Urothelium cell line (cell line): ENCODE measurements at places on chromosomes 7 and 10.

- DNase-seq, result peak; percentile 64
Observed at GRCh38 chr10:84908491-84908890, 580.1 kb downstream of the CCSER2 start.

DNA sequence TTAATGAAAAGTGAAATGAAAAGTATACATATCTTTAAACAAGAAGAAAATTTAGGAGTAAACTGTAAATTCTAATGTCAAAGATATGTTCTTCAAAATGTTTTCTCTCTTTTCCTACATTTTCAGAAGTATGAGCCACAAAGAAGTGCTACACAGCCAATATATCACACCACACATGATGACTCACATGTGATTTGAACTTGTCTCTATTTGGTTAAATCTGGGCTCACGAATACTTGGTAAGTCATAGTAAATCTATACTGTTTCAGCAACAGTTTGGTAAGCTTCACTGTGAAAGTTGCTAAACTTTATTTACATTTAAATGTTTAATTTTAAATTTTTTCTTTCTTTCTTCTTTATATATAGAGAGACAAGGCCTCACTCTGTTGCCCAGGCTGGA is 380.6 kb upstream of the IGFBP3 start:
- DNase-seq, result no peak

- DNase-seq, result peak; percentile 57
Observed at GRCh38 chr10:17512341-17513001, 58.1 kb upstream of the ST8SIA6 start.

- DNase-seq, result no peak
Observed at GRCh38 chr7:17362439-17363105, 64.1 kb downstream of the AHR start.

DNA sequence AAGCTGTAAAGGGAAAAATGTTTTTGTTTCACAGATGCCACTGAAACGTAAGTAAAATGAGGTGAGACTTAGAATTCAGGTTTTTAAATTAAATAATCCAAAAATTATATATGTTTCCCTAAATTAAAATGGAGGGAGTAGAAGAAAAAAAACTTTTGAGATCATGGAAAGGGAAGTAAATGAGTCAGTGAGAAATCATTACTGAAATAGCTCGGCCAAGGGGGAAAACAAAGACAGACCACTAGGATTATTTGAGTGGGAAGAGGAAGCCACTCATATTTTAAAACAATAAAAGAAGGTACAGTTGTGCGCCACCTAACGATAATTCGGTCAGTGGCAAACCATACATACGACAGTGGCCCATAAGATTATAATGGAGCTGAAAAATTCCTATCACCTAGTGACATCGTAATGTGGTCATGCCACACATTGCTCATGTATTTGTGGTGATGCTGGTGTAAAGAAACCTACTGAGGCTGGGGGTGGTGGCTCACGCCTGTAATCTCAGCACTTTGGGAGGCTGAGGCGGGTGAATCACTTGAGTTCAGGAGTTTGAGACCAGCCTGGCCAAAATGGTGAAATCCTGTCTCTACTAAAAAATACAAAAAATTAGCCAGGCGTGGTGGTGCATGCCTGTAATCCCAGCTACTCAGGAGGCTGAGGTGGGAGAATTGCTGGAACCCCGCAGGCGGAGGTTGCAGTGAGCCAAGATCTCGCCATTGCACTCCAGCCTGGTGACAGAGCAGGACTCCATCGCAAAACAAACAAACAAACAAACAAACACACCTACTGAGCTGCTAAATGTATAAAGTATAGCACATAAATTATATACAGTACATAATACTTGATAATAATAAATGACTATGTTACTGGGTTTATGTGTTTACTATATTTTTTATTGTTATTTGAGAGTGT is 64.7 kb downstream of the MKX start:
- no peak for DNase-seq

- no peak for DNase-seq
Observed at GRCh38 chr7:1979591-1980560, 252.9 kb downstream of the MAD1L1 start.

GRCh38 chr10:88651101-88651551 is 13.1 kb upstream of the LIPF start:
- DNase-seq, result peak; percentile 25

- no peak for DNase-seq
Observed at GRCh38 chr7:47465191-47465590, 116.7 kb downstream of the TNS3 start.

DNA sequence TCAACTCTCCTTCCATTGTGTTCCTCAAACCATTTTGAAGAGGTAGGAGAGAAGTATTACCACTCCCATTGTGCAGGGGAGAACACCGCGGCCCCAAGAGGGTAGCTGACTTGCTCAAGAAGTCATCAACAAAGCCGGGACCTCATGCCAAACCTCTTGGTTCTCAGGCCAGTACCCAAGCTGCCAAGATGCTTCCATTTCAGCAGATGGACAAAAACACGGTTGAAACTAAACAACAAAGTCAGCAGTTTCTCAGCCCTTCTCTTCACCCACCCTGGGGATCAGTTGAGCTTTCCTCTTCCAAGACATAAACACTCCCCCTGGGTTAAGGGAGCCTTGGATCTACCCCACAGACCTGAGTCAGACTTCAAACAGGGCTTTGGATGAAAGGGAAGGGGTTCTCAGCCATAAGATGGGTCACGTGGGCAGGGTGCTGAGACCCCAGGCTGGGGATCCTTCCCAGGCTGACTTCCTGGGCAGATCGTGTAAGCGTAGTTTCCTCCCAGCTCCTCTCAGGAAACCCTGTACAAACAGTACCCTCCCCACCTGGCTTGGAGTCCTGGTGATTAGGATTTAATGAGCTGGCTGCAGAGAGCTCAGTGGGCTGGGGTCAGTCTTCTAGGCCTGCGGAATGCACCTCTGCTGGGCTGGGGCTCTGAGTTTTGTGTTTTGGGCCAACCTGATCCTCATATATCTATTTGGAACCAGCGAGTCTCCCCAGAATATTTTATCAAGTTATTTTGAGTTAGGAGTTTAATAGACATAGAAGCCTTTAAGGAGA is 27.3 kb downstream of the EMX2 start:
- no peak for DNase-seq

DNA sequence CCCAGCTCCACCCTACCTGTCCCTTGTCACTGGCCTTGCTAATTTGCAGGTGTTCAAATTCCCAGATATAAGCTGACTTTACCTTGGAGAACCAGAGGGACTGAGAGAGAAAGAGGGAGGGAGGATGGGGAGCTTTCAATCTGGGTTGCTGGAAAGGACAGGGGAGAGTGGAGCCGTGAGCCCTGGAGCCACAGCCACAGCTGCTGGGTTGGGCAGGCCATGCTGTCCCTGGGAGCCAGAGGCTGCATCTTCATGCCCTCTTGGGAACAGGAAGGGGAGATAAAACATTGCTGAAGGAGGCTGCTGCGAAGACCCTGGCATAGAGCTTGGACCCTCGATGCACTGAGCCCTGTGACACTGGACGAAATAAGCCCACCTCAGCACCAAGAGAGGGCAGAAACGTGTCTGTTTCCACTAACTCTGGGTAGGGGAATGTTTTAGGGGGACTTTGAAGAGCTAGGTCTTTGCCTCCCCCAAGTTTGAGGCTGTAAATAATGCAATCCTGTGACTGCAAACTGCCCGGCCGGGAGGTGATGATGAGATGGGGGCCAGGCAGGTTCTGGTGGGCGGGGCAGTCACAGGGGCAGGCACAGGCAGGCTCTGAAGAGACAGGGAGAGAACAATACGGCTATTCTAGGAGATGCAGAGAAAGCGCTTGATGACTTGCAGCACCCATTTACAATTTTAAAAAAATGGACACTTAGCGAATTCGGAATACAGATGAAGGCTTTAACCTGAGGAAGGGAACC is 5.8 kb upstream of the JAKMIP3 start:
- no peak for DNase-seq

DNA sequence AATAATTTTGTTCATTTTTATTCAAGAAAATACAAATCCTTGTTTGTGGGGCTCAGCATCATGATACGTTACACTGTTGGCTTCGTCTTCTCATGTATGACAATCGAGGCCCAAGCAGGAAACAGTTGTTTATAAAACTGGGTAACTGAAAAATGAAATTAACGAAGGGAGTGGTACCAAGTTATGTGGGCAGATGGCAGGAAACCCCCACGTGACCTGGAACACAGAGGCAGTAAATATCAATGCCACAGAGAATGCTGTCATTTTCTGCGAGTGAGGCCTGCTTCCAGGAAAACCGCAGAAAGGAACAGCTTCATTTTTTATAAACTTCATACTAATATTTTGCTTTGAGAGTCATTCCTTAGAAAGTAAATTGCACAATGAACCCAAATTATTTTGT is 201.0 kb upstream of the ADARB2 start:
- DNase-seq, result no peak

DNA sequence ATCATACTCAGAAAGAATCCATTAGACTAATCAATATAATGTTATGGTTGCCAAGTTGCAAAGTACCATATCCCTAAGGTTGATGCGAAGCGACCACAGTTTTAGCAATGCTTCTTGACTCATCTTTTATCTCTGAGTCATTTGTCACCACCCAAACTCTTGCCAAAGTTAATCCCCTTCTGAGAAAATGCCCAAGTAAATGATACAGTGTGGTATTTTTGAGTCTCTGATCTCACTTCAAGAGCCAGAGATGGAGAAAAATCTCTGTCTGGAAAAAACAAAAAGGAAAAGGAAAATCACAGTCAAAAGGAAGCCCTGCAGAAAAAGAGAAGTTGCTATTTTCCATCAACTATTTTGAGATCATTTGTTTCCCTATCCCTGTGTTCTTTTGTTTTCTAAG is 26.7 kb upstream of the OTUD1 start:
- DNase-seq, result peak; percentile 37

DNA sequence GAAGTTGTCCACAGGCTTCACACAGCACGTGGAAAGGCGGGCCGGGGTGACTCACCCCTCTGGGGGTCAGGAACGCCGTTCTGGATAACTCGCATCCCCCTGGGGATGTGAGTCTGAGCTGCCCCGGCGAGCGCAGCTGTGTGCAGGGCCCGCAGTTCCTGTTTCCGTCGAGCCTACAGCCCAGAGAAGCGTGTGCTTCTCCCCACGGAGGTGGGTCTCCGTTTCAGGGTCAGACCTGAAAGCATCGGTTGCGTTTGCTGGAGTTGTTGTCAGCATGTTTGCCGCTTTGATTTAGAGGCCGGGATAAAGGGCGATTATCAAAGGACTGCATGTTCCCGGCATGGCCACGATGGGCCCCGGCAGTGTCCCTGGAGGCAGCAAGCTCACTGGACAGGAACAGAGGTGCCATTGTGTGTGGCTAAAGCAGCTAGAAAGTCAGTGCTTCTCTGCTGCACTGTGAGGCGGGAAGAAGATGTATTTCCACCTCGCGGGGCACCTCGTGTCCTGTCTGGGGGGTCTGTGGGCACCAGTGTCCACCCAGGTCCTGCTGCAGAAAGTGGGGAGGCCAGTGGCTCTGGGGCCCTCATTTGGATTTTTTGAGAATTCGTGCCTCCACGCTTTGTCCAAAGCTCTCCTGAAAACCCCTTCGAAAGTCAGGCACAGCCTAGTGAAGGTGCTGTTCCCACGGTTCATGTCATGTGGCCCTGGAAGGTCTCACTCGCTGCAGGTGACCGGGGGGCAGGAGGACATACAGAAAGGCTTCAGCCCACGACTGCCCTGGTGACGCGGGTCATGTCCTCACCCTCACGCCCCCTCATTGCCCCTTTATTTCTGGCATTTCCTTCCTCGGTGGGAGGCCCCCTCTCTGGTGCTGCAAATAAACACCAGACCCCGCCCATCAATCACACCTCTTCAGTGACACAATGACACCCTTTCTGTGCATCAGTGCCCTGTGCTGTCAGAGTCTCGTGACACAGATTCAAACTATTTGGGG is 27.4 kb upstream of the GDI2 start:
- DNase-seq, result peak; percentile 43

GRCh38 chr10:88195841-88196240 is 332.4 kb downstream of the PTEN start:
- DNase-seq, result no peak

- DNase-seq, result no peak
Observed at GRCh38 chr10:116657863-116658551, 37.3 kb downstream of the PNLIPRP2 start.

- DNase-seq, result no peak
Observed at GRCh38 chr7:134355004-134355525, 38.3 kb upstream of the SLC35B4 start.

GRCh38 chr10:86673827-86674581 is 5.7 kb downstream of the LDB3 start:
- no peak for DNase-seq

- no peak for DNase-seq
Observed at GRCh38 chr7:116037401-116037800, 6.8 kb upstream of the TFEC start.

DNA sequence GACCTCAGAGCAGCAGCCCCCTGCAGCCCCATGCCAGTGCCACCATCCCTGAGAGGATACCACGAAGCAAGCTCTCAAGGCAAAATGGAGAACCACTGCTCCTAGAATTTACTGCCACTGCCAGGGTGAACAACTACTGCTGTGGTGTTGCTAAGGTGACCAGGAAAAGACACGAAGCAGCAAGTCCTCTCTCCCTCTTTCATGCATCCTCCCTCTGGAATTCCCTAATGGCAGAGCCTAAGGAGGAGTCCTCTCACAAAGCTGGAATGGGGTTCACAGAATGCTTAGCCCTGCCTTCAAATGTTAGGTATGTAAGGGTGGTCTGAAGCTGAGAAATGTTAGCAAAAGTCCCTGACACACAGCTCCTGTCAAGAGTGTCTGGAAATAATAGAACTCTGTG is 35.8 kb upstream of the NPSR1 start:
- no peak for DNase-seq

DNA sequence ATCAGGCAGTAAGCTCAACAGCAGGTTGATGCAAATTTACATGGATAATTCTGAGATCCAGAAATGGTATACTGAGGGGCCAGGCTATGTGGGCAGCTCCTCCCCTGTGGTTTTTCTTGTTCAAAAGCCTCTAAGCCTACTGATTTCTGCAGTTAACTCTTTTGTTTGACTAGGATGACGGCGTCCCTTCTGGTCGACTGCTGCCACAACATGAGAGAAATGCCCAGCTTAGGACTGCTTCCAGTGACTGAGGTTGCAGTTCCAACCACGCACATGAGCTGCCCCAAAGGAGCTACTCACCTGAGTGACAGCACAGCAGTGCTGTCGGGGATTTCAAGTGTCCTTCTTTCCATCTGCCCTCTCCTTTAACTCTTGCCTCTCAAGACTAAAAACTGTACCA is 973.0 kb upstream of the GHITM start:
- peak; percentile 16 for DNase-seq

GRCh38 chr7:148058753-148059152 is 531.8 kb upstream of the C7orf33 start:
- no peak for DNase-seq

DNA sequence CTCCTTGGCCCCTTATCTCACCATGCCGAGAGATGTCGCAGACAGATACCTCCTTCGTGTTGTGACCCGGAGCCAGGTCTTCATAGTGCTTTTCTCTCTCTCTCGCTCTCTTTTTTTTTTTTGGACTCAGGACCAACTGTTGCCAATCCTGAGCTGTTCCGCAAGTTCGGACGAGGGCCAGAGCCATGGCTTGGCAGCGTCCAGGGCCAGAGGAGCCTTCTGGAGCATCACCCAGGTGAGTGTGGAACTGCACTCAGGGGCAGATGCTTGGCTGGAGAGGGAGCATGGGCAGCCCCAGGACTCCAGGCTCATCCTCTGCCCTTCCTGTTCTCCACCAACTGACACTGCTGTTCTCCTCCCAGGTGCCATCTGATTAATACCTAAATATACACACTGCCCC is 7.8 kb downstream of the ZNF862 start:
- no peak for DNase-seq
